LHCN-M2 (cell line): ENCODE measurements at places on chromosomes 5 and 9. TPM values are rescaled to one million over a fixed set of nuclear protein-coding genes. Genes with fewer than 3 reads are reported as not detected.

Gene PCDHGB4
- 0.69 and 0.71 TPM in 2 replicates for total RNA-seq

Gene OR13J1
- not detected in 2 replicates for total RNA-seq

Gene STARD4
- total RNA-seq = 25.9 and 30.2 TPM in 2 replicates

Gene ZFP37
- total RNA-seq = 3.3 and 4.9 TPM in 2 replicates

Gene FAM151B
- 3.0 and 3.1 TPM in 2 replicates for total RNA-seq

Gene HTR1A
- total RNA-seq = not detected in 2 replicates
